Stimulated activated CD8-positive, alpha-beta memory T cell treated with anti-CD3 and anti-CD28 coated beads, Interleukin-7, amount 100 ng/mL, for 1 hour (primary cell): ENCODE measurements at places on chromosomes 13 and 19.

DNA sequence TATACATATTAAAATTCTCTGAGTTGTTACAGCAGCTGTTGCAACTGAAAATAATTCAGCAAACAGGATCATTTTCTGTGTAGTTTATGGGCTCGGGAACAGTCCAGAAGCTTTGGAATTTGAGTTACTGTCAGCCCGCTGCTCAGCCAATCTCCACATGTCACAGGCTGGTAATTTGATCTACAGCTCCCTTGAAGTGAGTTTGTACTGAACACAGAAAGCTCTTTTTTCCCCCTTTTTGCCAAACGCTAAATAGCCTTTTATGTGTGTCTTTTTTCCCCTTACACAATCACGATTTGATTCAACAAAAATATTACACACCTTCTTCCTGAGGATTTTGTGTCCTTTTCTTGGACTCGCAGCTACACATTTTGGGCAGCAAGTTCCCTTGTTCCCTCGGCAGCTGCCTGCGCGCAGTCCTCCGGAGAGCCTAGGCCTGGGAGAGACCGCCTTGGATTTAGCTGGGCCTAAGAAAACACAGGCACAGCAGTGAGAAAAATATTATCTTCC is 371.4 kb downstream of the KCNRG start:
- no peak for DNase-seq

DNA sequence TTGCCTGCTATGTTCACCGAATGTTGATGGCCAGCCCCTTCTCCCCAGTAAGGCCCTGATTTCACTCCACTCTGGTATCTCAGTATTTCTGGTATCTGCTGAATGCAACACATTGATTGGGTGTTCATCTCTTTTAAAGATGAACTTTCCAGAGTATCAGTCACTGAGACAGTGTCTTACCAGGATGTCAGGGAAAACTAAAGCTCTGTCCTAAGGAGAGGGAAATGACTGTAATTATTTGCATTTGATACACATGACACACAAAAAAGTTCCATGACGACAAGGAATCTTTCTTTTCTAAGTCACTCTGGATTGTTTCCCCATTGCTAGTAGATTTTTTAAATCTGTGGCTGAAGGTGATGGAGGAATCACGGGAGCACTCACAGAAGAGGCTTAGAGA is 2.2 kb downstream of the GPC5 start:
- no peak for DNase-seq

DNA sequence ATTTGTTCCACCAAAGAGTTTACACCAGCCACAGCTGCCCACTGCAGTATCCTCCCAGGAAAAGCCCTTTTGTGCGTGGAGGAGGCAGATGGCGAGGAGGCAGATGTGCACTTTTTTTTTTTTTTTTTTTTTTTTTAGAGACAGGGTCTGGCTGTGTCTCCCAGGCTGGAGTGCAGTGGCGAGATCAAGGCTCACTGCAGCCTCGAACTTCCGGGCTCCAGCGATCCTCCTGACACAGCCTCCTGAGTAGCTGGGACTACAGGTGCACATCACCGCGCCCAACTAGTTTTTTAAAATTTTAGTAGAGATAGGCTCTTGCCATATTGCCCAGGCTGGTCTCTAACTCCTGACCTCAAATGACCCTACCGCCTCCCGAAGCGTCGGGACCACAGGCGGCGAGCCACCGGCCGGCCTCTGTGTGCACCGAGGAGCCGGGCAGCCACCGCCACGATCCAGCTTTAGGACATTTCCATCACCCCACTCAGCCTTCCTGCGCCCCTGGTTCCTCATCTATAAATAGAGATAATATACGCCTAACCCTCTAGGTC is 563 bp upstream of the PDCD5 start:
- DNase-seq: no peak

DNA sequence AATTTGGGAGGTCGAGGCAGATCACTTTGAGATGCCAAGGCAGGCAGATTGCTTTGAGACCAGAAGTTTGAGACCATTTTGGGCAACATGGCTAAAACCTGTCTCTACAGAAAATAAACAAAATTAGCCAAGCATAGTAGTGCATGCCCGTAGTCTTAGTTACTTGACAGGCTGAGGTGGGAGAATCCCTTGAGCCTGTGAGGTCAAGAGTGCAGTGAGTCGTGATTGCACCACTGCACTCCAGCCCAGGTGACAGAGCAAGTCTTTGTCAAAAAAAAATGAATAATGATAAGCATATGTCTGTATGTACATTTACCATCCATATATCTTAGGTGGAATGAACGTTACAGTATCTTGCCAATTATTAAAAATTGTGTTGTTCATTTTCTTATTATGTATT is 2447.7 kb downstream of the PCDH9 start:
- no peak for DNase-seq
